Common myeloid progenitor, CD34-positive (primary cell): ENCODE measurements at places on chromosomes 3 and 15.

- H3K36me3 ChIP-seq, result no peaks in the 10 kb centered on the region
- no peak overlapping the region for H3K4me3 ChIP-seq
- DNase-seq, result no peak
- no peaks in the 10 kb centered on the region for H3K4me1 ChIP-seq
Measured at GRCh38 chr3:16767006-16767405, 117.7 kb upstream of the PLCL2 start.

- no peaks in the 10 kb centered on the region for H3K36me3 ChIP-seq
- no peaks in the 10 kb centered on the region for H3K27me3 ChIP-seq
- no peak overlapping the region for H3K4me3 ChIP-seq
Measured at GRCh38 chr3:59472541-59472940, 422.7 kb upstream of the CFAP20DC start.

DNA sequence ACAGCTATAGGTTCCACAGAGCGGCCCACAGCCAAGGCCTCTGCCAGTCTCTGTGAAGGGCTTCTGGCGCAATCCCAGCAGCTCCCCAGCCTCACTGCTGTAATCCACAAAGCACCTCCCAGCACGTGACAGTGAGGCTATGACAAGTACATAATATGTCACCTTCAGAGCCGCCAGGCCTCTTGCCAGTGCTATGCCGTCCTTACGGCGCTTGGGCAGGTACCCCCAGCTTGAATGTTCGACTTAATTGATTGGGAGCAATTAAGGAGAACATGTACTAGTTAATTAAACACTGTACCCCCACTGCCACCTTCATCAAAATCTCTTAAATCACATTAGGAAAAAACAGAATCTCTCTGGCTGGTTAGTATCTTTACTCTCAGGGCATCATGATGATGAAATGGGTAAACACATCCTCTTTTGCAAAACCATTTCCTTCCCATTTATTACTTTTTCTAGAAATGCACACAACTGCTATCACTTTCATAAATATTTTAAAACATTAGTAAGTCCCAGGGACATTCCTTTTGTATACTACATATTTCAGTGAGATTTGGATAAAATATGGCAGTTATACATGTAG, 169.9 kb downstream of the XXYLT1 start:
- peak overlapping the region; percentile 55 for H3K27ac ChIP-seq
- no peak overlapping the region for H3K4me3 ChIP-seq
- no peaks in the 10 kb centered on the region for H3K36me3 ChIP-seq
- H3K27me3 ChIP-seq, result no peaks in the 10 kb centered on the region

DNA sequence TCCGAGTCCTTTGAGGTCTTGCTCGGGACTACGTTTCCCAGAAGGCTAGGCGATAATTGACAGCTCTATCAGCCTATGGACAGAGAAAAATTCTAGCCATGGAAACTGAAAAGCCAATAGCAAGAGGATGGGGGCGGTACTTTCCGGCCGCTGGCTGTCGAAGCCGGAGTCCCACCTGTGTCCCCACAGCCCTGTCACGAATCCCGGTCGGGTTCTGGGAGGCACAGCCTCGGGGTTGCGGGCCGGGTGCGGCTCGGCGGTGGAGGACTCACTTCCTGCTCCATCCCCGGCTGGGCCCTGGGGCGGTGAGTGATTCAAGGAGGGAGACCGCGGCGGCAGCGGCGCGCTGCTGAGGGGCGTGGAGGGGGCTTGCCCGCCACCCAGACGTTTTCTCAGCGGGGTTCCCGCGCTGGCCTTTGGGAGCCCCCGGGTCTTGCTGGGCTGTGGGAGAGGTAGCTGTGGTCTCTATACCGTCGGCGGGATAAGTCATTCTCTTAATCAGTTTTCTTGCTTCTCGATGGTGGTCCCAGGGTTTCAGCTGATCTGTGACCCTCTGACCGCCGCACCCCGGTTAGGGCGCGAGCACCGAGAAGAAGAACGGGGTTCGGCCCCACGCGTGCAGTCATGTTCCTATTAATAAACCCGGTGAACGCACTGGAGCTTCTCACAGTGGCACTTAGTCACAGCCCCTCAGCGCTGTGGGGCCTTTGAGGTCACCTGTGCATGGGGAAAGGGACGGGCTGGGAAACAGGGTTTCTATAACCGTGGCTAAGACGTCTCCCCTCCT, at the start of gene ZNF774:
Gene ZNF774 (plus strand): TSS at position 178 of the 787 bp plus-strand sequence. CDS start 2,377 bp downstream, outside the sequence.
- H3K27me3 ChIP-seq, result no peaks in the 10 kb centered on the region
- peak; percentile 95 for DNase-seq
- no peaks in the 10 kb centered on the region for H3K4me1 ChIP-seq
- peak within 1 kb of the TSS; percentile 58 for H3K27ac ChIP-seq
- H3K4me3 ChIP-seq, result peak within 1 kb of the TSS; percentile 79
- no peaks in the 10 kb centered on the region for H3K36me3 ChIP-seq

DNA sequence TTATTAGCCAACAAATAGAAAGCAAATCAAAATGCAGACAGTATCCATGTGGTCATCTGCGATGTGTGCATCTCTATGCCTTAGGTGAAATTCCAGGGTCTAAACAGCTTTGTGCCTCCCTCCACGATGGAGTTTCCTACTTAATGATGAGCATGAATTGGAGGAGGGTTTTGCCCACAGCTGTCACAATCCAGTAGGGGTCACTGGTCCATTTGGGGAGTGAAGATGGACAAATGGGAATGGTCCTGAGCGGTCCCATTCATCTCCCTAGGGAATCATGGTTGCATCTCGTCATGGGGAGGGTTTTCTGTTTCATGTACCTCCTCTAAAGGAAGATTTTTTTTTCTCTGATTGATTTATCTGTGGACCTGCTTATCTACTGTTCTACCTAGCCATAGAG, 358.0 kb downstream of the PTPRG start:
- no peaks in the 10 kb centered on the region for H3K36me3 ChIP-seq
- H3K4me3 ChIP-seq, result no peak overlapping the region
- H3K27ac ChIP-seq, result no peak overlapping the region
- H3K4me1 ChIP-seq, result no peaks in the 10 kb centered on the region
- H3K27me3 ChIP-seq, result peaks cover 2% of the 10 kb centered on the region
- no peak for DNase-seq

- H3K4me3 ChIP-seq, result no peak overlapping the region
- H3K36me3 ChIP-seq, result no peaks in the 10 kb centered on the region
- no peaks in the 10 kb centered on the region for H3K27me3 ChIP-seq
- no peak for DNase-seq
Measured at GRCh38 chr3:66203275-66203674, 17.5 kb upstream of the SLC25A26 start.

GRCh38 chr3:126891791-126892190, 91.1 kb upstream of the PLXNA1 start:
- H3K27ac ChIP-seq, result no peak overlapping the region
- H3K27me3 ChIP-seq, result peaks cover 95% of the 10 kb centered on the region
- no peaks in the 10 kb centered on the region for H3K36me3 ChIP-seq
- H3K4me3 ChIP-seq, result no peak overlapping the region
- no peak for DNase-seq
